CD8-positive, alpha-beta T cell (primary cell): ENCODE measurements at places on chromosomes 4 and X.

DNA sequence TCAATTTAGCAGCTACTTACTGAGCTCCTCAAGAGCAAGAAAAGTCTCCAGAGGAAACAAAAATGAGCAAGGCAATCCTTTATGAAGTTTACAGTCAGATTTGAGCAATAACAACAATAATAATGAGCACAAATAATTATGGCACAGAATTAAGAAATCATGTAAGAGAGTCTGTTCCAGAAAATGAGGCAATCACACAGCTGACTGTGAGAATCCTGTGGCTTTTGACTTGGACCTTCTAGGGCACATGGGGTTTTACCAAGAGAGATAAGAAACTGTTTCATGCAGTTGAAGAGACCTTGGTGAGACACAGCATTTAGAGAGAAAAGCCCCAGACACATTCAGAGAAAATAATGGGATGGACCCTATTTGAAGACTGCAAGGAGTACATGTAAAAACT is 362.6 kb upstream of the MAGEB2 start:
- no peak for DNase-seq

GRCh38 chr4:174757736-174758135 is 71.3 kb downstream of the GLRA3 start:
- DNase-seq, result no peak

DNA sequence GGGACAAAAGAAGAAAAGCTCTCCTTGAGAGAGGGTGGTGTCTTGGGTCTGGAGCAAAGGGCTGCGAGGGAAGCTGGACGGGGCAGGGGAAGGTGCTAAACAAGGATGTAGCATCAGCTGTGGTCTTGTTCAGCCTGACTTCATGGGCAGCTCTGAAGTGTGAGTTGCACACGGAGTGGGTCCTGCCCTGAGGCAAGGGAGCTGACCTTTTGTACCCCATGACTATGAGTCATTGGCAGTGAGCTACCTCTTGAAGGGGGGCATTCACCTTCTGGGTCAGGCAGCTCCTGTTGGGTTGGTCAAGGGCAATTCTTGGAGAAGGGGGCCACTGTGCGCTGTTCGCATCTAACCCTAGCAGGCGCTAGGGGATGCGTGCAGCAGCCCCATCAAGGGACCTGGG is 151.8 kb downstream of the SMIM20 start:
- DNase-seq, result no peak

- no peak for DNase-seq
Measured at GRCh38 chr4:44713125-44713524, 13.2 kb downstream of the GNPDA2 start.

GRCh38 chr4:68250151-68250930 is 4.8 kb upstream of the TMPRSS11B start:
- DNase-seq, result no peak

DNA sequence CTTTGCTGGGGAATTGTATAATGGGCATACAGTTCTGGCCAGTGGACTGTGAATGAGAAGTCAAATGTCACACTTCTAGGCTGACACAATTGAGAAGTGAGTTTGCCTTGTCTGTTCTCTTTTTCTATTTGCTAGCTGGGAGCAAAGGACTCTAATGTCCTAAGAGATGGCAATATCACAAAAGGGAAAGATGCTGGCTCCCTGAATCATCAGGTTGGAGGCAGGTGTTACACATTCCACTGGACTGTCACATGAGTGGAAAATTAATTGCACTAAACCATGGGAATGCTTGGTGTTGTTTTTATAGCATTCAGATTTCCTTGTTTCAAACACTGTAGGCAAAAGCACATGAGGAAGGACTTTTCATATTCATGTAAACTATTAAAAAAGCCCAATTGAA is 388.3 kb downstream of the ADAM29 start:
- DNase-seq, result no peak

- DNase-seq, result no peak
Measured at GRCh38 chr4:107931775-107932321, 499 bp downstream of the CYP2U1 start.

GRCh38 chr4:181350615-181351415 is 892.4 kb upstream of the TENM3 start:
- no peak for DNase-seq

DNA sequence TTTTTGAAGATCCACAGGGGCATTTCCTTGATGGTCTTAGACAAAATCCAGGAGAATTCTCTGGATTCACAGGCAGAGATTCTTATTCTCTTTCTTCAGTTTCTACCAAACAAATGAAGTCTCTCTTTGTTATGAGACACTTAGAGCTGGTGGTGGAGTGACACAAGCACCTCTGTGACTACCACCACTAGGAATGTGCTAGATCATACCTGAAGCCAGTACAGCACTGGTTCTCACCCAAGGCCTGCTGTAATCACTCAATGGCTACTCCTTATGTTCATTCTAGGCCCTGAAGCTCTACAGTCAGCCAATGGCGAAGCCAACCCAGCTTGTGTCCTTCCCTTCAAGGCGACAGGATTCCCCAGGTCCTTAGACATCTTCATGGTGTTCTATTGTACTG is 482.3 kb downstream of the TRAM1L1 start:
- DNase-seq, result no peak
